ENCODE measurements at places on chromosomes 6 and 20.

GRCh38 chr6:38867726-38868125 lies 152.6 kb downstream of the DNAH8 start:
- no peak for DNase-seq

GRCh38 chr20:10513931-10514575 lies 78.9 kb downstream of the SLX4IP start:
- no peak for DNase-seq

DNA sequence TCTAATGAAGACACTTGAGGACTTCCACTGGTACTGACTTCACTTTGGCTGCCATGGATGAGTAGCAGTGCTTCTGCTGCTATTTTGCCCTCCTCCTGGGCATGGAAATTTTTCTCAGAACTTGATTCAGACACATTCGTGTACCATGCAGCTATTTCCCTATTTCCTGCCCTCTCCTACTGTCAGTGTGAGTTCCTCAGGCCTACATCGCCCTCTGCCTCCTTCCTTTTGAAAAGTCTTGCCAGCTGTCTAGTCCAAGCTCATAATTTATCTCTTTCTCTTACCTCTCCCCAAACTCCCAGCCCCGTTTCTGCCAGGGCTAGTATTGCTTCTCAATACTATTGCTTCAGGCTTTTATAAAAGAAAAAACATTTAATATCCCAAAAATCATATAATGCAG lies 470.2 kb downstream of the ADGRB3 start:
- DNase-seq, result no peak

DNA sequence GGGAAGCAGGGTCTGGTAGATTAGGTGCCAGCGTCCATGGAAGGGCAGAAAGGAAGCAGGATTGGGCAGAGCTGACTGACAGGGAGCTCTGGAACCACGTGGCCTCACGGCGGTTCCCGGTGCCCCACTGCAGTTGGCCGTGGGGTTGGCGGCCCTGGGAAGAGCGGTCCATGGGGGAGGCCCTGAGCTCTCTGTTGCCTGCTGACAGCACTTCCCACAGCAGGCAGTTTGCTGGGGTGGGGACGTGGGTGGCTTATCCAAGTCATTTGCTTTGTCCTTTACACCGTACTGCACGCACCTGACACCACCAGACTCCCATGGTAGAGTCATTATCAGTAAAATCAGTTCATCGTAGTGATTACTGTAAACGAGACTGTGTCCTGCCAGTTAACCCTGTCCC lies 56.1 kb downstream of the RPP40 start:
- no peak for DNase-seq

- DNase-seq, result no peak
These were observed 338.7 kb downstream of the PREX1 start for GRCh38 chr20:48489046-48489463.

GRCh38 chr6:7218406-7218988 lies 94.5 kb downstream of the SSR1 start:
- no peak for DNase-seq
